Activated CD4-positive, alpha-beta T cell treated with anti-CD3 and anti-CD28 coated beads, Interleukin-2, Interleukin-6, amounts not matched to agents 100 ng/mL and 50 ng/mL, durations not matched to agents 16 hours and 8 hours (primary cell): ENCODE measurements at places on chromosomes 2 and 18.

DNA sequence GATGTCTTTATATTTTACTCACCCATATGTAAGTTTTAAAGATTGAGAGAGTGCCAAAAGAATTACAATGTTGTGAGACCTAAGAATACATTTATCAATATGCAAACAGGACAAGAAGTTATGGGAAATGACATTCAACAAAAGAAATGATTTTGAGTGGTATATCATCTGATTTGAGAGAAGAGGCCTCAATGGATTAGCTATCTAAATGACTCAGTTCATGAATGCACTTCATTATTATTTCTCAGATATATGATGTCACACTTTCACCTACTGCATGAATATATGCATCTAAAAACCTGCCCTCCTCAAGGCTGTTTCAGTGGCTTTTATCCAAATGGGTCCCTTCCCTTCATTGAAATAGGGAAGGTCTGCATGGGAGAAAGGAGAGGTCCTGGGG lies 128.3 kb upstream of the LYPD1 start:
- no peak for DNase-seq

DNA sequence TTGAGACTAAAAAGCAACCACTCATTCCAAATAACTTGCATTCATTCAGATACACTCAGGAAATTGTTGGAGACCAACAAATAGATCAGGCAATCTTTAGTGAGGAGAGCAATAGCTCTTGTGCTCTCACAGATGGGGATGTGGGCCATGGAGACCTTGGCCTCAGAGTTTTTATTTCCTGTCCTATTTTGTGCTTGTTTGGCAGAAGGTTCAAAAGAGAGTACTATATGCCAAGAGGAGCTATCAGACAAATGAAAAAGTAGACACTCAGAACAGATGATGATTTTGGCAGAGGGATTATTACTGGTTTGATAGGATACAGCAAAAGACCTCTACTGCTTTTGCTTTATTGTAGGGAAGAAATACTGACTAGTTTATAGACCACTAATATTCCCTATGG lies 230.2 kb downstream of the KCNE4 start:
- DNase-seq, result no peak

DNA sequence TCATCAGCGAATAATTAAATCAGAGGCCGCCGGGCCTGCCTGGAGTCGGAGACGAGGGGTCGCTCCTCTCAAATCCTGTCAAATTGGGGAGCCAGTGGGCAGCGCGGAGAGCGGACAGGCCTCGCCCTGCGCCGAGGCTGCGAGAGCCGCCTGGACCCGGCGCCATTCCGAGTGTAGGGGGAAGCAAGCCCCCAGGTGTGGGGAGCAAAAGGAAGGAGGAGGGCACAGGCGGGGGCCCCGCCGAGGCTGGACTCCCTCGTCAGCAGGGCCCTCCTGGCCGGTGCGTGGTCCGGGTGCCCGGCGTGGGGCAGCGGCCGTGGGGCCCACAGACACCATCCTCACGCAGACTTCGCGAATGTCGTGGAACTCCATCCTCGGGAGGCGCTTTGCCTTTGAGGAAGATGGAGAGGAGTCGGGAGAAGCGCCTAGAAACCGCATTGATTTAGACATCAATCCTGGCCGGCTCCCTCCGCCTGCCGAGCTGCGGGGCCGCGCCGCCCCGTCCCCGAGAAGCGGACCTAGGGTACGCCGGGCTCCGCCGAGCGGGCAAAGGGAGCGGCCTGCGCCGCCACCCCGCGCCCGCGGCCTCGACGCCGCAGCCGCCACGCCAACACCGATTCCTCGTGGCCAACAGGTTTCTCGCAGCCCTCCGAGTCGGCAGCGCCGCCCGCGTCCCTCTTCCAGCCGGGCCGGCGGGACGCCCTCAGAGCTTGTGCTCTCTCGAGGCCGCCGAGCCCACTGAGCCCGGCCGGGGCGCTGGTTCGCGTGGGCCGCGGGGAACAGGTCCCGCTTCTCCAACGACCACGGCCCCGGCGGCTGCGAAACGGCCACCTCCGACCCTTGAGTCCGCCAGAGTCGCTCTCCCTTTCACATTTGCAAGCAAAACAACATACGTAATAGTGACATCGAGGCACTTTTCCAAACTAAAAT lies 6.7 kb upstream of the ONECUT2 start:
- DNase-seq, result no peak

GRCh38 chr2:195782156-195782555 lies 125.1 kb downstream of the SLC39A10 start:
- DNase-seq, result no peak

DNA sequence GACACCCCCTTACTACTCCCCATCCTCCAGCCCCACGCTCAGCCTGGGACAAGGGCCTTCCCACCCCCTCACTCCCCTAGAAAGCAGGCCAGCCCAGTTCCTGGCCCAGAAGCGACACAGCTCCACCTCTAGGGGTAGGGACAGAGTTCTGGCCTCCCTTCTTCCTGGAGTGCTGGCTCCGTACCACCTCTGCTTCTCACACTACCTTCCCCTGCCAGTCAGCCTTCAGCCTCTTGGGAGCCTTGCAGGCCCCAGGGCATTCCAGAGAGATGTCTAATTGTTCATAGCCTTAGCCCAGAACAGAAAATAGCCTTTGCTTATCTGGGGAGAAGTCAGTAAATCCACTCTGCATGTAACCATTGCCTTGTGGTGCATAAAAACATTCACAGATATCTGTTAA lies 13.1 kb upstream of the CATIP start:
- DNase-seq, result no peak

DNA sequence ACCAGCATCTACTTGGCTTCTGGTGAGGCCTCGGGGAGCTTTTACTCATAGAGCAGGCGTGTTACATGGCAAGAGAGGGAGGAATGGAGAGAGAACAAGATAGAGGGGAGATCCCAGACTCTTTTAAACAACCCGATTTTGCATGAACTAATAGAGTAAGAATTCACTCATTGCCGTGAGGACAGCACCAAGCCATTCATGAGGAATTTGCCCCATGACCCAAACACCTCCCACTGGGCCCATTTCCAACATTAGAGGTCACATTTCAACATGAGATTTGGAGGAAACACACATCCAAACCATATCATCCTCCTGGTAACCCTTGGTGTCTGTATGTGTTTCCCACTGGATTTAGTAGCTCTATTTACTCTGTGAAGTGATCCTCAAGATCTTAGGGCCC lies 249.9 kb upstream of the SP5 start:
- no peak for DNase-seq

DNA sequence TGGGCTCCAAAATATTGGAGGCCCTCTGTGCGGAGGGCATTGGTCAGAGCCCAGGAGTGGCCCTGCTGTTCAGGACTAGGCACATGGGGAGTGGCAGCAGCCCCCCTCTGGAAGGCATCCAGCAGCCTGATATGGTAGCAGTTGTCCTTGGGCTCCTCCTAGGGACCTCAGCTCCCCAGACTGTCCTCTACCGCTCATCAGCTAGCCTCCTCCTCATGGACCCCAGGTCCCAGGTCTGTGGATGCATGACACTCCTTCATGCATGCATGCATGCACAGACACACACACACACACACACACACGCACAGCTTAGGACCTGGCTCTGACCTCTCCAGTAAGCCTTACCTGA lies 15.4 kb upstream of the ATP6V1B1 start:
- DNase-seq, result no peak

- peak; percentile 62 for DNase-seq
These were observed 35.2 kb downstream of the ST3GAL5 start for GRCh38 chr2:85853499-85854165.

- DNase-seq, result no peak
These were observed 84.5 kb downstream of the HRH4 start for GRCh38 chr18:24544949-24545348.

DNA sequence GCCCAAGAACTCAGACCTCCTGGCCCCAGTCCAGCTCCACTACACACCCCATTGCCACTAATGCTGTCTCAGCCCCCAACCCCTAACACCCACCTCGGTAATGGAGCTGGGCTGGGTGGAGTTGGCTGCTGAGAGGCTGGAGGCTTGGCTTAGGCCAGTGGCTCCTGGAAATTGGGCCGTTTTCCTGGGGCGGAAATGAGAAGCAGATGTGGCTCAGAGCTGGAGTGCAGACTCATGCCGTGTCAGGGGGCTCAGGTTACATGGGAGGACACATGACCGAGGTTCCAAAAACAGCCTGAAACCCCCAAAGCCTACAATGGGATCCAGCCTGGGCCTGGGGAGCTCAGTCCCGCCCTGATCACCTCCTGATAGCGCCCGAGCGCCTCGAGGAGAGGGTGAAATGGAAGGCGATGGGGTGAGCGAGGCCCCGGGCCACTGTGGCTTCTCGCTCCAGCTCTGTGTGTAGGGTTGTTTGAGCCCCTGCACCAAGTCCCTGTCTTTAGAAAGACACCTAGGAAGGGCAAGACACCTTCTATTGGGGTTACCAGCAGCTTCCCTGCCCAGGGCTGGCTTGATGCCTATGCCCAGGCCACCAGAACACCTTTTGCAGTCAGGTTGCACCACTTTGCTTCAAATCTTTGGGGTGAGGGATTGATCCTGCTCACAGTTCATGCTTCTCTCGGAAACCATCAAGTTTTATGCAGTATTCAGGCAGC lies 175.7 kb upstream of the HAAO start:
- no peak for DNase-seq

GRCh38 chr2:6510532-6510931 lies 355.2 kb downstream of the CMPK2 start:
- no peak for DNase-seq

DNA sequence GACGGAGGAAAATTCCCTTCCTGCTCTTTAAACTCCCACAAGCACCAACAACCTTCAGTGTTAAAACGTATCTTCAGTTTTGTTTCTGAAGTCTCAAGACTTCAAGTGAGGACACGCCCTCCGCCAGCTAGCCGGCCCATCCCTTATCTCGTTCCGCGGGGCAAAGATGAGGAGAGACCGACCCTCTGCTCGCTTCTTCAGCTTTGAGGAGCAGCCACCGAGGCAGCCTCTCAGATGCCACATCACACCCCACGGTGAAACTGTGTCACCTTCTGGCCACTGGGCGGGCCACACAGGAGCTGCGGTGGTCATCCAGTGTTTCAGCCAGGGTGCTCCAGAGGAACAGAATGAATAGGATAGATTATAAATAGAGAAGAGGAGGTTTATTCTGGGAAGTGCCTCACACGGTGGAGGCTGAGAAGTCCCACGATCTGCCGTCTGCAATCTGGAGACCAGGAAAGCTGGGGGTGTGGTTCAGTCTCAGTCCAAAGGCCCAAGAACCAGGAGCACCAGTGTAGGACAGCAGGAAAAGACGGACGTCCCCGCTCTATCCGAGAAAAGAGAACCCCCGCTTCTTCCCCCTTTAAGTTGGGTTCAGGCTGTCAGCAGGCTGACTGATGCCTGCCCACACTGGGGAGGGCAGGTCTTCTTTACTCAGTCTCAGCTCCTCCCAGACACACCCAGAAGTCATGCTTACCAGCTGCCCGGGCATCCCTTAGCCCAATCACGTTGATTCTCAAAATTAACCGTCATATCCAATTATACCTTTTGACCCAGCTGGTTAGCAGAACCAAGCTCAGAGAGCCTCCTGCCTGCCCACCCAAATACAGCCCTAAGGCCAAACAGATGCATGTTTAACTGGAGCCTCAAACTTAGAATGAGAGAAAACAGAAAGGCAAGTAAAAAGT lies 399.7 kb upstream of the ID2 start:
- DNase-seq, result peak; percentile 48

DNA sequence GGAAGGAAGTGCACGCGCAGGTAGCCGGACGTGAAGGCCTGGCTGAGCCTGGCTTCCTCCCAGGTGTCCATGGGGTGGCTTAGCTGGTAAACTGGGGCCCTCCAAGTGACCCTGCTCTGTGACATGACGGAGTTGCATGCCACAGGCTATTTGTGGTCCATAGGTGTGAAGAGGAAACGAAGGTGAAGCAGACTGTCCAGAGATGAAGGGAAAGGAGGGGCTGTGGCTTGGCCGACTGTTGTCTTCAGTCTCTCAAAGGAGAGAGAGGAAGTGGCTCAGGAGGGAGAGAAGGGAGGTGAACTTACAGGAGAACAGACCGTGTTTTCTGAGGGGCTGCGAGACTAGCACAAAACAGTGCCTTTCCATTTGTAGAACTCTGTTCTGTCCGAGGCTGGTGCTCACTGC lies 19.3 kb downstream of the INPP5D start:
- DNase-seq, result peak; percentile 62

DNA sequence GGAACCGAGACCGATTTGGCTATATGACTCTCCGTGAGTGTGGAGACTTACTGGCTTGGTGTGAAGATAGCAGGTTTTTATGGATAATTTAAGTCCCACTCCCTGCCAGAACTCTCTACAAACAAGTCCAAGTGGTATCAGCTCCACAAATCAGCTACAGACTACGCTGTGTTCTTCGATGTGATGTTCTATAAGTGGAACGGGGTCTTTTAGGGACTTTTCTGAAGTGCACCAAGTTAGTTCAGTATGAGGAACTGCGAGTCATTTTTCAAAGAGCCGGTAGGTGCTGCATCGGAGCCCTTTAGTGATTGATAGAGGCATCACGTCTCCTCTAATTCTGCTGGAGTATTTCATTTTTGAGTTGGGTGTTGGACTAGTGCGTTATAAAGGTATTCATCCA lies 107.1 kb downstream of the TSHZ1 start:
- DNase-seq, result no peak

DNA sequence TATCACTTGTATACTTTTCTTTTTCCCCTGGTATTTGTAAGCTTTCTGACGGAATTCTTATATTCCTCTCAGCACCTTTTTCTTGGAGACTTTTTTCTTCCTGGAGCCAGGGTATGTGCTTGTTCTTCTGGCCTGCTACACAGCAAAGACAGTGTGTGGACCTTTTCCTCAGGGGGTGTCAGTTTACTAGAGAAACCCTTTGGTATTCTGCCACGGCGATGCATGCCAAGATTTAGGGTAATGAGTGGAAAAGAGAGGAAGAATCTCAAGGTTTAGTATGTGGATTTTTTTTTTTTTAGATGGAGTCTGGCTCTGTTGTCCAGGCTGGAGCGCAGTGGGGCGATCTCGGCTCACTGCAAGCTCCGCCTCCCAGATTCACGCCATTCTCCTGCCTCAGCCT lies 152.2 kb downstream of the PHLPP1 start:
- no peak for DNase-seq

DNA sequence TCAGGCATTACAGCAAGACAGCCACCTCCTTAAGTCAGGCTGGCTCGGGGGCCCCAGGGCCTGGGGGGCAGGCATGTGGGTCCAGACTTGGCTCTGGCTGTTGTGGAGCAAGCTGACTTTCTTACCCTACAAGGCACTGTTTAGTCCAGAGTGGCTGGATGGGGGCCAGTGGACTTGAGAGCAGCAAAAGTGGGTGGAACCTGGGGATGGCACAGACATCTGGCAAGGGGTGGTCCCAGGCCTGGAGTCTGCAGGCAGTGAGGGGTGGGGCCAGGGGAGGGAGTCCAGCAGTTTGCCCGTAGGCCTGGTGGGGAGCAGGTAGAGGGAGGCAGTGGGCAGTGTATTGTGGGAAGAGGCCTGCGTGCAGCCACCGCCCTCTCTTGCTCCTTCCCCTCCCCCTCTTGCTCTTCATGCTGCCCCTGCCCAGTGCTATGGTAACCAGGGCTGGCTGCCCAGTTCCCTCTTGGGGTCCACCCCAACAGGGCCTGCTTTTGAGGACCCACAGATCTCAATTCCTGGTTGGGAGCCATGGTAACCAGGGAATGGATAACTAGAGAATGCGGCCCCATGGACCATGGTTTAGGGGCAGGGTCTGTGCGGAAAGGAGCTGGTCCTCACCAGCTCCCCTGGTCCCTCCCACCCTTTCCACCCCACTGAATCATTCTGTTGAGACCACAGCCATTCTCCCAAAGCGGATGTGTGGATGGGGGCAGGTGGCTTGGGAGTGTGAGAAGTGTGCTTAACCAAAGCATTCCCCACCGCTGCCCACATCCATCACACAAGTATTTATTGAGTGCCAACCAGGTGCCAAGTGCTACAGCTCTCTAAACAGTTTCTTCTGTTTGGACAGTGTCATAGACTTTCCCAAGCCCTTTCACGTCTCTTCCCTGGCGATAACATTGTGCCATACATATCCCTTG lies 19.3 kb downstream of the SPEG start:
- no peak for DNase-seq
